Erythroblast (primary cell): ENCODE measurements at places on chromosomes 12 and 14.

GRCh38 chr12:16359512-16360491 is 12.4 kb downstream of the MGST1 start:
- DNase-seq: peak; percentile 68

- no peak for DNase-seq
These were observed 53.0 kb upstream of the KITLG start for GRCh38 chr12:88633312-88633711.

DNA sequence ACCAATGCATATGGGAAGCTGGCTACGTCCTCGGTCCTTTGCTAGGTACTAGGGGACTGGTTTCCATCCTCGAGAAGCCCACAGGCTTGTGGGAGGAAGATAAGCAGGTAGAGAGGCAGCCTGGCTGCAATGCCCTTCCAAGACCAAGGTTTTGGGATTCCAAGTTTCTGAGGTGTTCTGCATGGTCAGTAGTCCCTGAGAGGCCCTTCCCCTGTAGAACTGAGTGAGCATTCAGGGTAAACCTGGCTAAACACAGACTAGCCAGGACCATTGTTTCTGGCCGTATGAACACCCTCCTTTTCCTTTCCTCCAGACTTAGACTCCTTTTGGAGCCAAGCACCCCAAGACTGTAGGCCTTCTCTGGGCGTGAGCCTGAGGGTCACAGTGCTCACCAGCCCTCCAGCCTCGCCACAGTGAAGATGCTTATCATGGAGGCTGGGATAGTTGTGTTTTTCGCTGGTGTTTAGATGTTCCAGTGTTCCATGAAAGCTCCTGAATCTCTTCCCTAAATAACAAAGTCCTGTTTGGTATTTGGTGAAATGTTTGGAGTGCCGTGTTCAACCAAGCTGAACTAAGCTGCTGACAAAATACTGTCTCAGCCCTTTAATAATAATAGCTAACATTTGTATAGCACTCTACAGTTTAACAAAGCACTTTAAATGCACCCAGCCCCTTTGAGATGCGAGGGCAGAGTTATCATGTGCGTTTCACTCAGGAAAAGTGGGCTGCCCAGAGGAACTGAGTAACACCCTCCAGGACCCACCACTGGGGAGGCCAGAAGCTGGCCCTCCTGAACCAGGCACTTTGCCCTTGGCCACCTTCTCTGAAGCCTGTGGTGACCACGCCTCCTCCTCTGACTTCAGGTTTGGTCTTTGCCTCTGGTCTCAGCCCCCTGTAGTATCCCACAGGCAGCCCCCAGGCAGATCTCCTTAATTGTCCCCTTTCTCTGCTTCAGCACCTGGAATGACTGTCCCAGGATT is 284.5 kb downstream of the CACNA1C start:
- no peak for DNase-seq

- DNase-seq: peak; percentile 83
These were observed at the start of gene ZBTB42 for GRCh38 chr14:104800771-104801519. Gene ZBTB42, plus strand, starts transcription at chr14:104801101. Its CDS starts 97 bp downstream, at chr14:104801198.

DNA sequence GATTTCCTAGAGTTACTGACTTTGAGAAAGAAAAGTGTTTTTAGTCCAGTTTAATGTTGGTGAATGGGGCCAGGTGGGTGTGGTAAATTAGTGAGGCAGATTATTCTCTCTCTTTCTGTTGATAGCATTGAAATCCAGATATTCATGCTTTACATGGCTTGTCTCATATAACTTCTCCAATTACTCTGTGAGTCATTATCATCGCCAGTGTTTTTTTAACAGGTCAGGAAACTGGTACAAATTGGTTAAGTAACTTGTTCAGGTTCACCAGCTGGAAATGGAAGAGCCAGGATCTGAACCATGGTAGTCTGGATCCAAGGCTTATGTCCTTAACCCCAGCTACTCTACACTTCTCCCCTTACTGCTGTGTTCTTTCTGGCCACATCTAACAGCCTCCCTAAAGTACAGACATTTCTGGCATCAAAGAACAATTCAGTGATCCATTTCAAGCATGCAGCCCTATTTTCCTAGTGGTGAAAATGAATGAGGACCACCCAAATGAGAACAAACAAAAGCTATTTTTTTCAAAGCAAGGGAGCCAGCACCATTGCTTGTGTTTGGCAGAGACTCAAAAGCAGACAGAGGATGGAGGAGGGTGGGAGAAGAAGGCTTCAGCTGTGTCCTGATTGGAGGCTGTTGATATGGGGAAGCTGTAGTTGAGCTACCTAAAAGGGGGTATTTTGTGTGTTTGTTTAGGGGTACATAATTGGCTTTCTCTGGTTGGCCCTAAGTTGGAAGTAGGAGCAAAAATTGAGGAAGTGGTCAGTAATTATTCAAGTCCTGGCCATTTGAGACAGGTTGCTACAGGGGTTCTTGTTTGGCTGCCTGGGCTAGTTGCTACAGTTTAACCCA is 1.7 kb downstream of the IRAK3 start:
- peak; percentile 26 for DNase-seq

GRCh38 chr12:12723149-12723680 is 6.0 kb downstream of the CDKN1B start:
- DNase-seq: peak; percentile 68

DNA sequence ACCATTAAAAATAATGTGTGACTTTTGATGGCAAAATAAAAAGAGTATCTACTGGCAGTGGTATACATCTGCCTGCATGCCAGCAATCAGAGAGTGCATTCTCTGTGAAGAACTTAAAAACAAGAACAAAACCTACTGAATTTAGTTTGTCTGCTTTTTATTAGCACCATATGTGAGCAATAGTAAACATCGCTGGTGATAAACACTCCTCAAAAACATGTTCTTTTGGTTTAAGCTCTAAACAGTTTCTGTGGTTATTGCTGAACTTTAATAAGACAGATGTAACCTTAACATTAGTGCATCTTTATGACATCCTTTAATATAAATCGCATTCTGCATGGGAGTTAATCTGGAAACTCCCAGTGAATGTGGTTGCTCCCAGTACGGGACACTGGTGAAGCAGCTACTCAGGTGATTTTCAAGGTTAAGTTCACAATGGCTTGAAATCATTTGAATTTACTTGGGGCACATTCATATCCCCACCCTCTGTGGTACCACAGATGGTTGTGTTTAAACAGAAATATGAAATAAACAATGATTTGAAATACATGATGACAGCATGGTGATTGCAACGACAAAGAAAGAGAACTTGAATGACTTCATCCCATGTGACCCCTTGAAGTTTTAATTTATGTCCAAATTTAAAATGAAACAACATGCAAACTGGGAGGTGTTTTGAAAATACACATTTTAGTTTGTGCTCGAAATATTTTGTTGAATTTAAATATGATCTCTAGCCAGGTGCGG is 285.9 kb downstream of the FOXN3 start:
- no peak for DNase-seq

DNA sequence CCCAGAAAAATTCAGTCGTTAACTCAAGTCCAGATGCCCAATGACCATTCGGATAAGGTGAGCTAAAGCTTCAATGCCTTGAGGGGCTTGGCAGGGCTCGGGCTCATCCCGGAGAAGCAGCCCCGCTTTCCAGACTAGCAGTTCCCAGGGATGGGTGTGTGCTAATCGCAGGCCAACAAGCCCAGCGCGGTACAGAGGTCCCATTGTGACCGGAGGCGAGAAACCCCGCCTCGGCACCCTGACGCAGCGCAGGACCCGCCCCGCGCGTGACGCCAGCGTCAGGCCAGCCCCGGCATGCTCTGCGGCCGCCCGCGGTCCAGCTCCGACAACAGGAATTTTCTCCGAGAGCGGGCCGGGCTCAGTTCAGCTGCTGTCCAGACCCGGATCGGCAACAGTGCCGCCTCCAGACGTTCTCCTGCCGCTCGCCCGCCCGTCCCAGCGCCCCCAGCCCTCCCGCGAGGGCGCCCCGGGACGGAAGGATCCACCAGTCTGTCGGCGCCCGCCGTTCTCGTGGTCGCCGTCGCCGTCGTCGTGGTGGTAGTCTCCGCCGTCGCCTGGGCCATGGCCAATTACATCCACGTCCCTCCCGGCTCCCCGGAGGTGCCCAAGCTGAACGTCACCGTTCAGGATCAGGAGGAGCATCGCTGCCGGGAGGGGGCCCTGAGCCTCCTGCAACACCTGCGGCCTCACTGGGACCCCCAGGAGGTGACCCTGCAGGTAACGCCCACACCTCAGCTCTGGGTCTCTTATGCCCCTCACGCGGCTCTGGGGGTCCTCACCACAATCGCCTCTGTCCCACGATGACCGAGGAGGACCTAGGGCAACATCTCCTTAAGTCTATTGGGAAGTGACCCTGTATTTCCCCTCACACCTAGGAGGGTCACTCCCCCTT is at the start of gene ETNK1:
TSS of gene ETNK1 (plus strand) at position 302 of the 892 bp plus-strand sequence. CDS start at position 562, 260 bp downstream.
- peak; percentile 95 for DNase-seq

- DNase-seq: peak; percentile 64
These were observed 150.3 kb downstream of the DPF3 start for GRCh38 chr14:72743626-72744025.

GRCh38 chr14:52950898-52951680 is at the start of gene FERMT2:
Gene FERMT2, minus strand, starts transcription at chr14:52951050. Its CDS starts 482 bp downstream, at chr14:52950568.
- DNase-seq: peak; percentile 12

DNA sequence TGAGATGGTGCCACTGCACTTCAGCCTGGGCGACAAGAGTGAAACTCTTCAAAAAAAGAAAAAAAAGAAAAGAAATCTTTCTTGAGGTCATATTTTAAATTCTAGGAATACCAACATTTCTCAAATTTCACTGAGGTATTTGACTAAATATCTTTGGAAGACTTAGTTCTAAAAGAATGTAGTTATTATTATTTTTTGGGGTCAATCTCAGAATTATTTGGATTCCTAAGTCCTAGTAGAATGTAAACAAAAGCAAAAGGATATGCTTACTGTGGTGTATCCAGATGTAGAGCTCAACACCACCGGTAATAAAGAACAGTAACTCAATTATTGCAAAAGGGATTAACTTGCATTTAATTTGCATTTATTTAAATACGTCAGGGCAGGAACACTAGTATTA is 25.0 kb downstream of the PRICKLE1 start:
- no peak for DNase-seq

- DNase-seq: no peak
These were observed 24.0 kb upstream of the OR10P1 start for GRCh38 chr12:55612646-55613045.

DNA sequence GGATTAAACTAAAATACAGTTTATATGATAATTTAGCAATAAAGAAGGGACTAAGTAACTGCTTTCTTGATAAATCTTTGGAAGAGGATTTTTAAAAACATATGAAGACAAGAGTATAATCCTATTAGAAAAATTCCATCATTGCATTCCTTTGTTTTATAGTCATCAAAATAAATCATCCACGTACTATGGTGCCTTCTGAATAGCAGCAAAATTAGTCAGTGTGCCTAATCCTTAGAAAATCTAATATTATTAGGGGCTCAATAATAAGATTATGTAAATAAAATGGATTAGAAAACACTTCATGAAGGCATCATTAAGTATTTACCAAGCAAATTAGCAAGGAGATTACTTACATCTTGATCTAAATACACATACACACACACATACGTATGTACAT is 102.1 kb downstream of the KCNH5 start:
- no peak for DNase-seq

- DNase-seq: no peak
These were observed 15.8 kb upstream of the DTX1 start for GRCh38 chr12:113040722-113041171.

DNA sequence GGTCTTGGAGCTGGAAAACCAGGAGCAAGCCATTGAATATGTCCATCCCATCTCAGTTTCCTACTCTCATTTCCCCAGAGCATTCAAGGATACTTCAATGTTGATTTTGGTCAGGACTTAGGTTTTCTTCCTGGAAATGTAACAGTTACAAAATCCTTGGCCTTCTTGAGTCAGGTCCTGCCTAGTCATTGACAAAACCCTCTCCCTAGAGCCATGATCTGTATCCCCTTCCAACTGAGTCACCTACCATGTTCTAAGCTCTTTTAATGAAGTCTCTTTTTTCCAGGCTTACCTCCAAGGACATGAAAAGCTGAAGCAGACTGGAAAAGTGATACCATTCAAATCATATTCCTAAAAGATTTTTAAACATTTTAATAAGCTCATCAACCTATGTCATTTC is 549.2 kb downstream of the GALC start:
- no peak for DNase-seq

DNA sequence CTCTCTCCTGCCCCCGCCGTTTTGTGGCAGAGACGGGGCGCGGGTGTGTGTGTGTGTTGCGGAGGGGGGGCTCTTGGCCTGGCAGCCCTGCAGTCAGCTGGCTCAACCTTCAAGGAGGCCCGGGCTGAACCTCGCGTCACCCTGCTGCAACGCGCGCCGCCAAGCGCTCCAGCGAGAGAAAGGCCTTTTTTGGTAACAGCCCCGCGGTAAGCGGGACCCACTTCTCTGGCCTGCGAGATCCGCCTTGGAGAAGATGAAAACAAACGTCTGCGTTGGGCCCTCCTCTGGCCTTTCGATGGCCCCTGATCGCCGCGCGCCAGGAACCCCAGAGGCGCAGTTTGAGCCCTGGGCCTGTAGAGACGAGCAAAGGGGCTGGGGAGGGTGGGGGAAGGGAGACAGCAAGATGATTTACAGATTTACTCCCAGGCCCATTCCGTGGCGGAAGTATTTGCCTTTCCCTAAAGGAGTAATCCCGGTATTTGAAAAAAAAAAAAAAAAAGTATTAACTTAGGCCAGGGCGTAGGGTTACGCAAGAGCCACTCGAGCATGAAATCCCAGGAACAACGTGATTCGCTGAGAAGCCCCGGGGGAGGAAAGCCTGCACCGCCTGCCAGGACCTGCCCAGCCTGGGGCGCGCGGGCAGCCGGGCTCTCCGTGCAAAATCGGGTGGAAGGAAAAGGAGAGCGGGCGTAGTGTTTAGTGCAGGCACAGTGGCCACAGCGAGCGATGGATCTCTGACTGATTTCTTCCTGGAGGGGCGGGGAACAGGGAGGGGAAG is 4.5 kb upstream of the IRF2BPL start:
- peak; percentile 66 for DNase-seq

- DNase-seq: no peak
These were observed 52.2 kb upstream of the TRHDE start for GRCh38 chr12:72219937-72220336.

DNA sequence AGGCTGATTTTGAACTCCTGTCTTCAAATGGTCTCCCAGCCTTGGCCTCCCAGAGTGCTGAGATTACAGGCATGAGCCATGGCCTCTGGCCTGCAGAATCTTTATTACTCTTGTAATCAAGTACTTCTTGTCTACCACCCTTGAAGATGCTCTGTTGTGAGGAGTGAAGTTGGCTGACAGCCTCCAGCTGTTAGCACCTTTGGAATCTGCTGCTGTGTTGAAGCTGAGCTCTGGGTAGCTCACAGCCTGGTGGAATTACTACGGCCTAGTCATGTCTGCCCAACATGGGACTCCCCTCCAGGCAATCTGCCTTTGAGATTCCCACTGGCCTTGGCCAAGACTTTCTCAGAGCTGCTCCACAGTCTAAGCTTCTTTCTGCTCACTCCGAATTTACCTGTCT is 5.8 kb upstream of the C12orf75 start:
- no peak for DNase-seq

- DNase-seq: no peak
These were observed 12.5 kb downstream of the C1R start for GRCh38 chr12:7079826-7080125.

- DNase-seq: no peak
These were observed 792.3 kb downstream of the TMEM121 start for GRCh38 chr14:106318700-106319099.

DNA sequence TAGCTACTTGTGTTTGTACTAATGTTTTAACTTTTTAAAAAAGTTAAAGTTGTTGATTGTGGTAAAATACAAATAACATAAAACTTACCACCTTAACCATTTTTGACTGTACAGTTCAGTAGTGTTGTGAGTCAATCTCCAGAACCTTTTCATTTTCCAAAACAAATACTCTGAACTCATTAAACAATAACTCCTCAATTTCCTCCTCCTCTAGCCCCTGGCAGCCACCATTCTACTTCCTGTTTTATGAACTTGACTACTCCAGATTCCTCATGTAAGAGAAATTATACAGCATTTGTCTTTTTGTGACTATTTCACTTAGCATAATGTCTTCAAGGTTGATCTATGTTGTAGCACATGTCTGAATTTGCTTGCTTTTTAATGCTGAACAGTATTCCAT is 299.1 kb upstream of the AMIGO2 start:
- DNase-seq: no peak
